ENCODE measurements at places on chromosomes 1 and 21.

GRCh38 chr1:199161766-199162303 is 523.0 kb downstream of the PTPRC start:
- no peak for DNase-seq

GRCh38 chr1:173717238-173717637 is 2.5 kb downstream of the KLHL20 start:
- DNase-seq: no peak

GRCh38 chr21:37562920-37563640 is 196.5 kb downstream of the DYRK1A start:
- no peak for DNase-seq

DNA sequence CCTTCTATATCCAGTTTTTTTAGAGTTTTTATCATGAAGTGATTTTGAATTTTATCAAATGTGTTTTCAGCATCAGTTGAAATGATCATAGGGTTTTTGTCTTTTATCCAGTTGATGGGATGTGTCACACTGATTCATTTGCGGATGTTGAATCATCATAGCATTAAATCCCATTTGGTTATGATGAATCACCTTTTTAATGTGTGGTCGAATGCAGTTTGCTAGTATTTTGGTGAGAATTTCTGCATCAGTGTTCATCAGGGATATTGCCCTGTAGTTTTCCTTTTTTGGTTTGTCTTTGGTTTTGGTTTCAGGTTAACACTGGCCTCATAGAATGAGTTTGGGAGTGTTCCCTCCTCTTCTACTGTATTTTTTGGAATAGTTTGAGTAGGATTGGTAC is 80.3 kb downstream of the DIRAS3 start:
- no peak for DNase-seq

DNA sequence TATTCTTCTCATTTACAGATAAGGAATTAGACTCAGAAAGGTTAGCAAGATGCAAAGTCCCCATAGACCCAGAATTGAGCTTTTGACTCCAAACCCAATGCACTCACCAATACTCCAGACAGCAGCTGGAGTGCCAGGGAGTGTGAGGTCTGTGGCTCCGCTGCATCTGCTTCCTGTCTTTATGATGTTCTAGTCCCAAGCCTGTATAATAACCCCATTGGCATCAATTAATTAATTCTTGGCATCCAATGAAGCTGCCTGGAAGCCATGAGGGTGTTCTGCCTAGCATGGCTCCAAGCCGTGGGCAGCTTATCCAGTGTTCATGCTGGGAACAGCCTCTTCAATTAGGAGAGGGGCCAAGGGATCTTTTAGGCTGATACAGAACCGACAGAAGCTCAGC is 188.7 kb downstream of the GIPC2 start:
- DNase-seq: no peak

DNA sequence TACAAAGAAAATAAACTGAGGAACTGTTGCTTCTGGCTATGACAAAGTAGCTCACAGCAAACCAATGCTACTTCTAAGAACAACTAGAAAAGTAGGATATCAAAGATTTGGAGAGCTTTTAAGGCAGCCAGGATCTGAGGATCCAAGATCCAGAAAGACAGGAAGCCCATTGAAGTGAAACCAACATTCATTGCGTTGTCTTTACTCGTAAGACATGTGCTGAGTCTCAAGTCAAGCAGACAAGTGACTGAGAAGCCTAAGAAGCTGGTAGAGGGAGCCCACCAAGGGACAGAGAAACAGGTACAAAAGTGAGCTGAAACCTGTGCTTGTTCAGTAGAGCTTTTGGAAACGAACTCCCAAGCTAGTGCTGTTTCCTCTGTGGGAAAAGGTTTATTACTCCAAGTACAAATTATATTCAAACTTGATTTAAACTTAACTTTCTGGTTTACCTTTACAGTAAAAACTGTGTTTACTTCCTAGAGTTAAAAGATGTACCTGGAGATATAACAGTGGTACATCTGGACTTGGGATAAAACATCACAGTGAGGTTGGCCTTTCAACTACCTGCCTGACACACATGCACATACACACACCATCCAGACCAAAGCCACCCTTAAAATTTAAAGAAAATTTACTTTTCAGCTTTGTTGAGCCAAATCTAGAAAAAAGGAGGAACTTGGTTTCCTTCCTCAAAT is 41.2 kb downstream of the NME7 start:
- DNase-seq: no peak

DNA sequence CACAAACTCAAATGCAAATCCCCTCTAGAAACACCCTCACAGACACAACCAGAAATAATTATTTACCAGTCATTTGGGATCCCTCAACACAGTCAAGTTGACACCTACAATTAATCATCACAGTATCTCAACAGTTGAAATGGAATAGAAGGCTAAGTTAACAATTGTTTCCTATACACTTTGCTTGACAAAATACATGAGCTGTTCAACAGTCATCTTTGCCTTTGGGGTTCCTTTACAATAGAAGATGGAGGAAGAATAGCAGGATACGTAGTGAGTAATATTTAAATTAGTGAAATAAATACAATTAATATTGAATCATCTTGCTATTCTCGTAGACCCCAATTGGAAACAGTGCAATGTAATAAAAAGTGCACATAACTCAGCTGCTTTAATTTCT is 487.3 kb upstream of the ADAMTS5 start:
- DNase-seq: no peak

DNA sequence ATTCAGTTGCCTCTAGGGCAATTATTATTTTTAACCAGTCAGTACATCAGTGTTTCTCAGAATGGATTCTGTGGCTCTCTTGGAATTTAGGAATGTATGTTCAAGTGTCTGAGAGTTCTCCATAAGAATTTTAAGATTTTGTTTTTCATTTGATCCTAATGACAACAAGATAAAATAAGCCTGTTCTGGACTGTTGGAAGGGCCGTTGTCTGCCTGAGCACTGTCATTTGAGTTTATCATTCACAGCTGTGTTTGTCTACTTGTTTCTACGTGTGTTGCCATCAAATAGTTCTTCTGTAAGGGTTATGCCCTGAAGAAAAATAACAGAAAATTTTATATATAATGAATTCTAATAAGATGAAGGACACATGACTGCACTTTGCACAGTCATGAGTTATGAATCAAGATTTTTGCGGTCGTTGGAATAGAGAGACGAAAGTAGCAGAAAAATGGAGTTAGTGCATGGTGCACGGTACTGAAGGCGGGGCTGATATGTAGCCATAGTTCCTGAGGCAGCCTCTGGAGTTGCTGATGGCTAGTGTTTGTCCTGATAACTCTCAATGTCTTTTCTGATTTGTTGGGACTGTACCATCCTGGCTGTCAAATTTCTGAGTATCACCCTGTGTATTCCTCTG is 92.5 kb downstream of the NOS1AP start:
- no peak for DNase-seq

- DNase-seq: no peak
Observed at GRCh38 chr1:36119456-36119855, 5.6 kb downstream of the COL8A2 start.

GRCh38 chr1:87224201-87224600 is 104.5 kb upstream of the LMO4 start:
- no peak for DNase-seq

DNA sequence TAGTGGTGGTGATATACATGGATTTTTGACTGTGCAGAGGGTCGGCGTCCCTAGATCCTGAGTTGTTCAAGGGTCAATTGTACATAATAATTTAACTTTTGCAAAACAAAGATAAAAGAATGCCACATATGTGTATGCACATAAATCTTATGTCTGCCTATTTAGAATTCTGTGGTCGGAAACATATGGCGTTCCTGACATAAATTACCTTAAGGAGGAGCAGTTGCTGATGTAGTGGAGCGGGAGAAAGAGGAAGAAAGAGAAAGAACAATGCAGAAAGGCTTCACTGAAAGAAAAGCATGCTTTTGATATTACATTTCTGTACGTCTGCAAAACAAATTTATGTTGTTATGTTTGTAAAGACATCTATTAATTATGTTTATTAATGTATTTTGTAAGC is 40.0 kb downstream of the S1PR1 start:
- DNase-seq: no peak

DNA sequence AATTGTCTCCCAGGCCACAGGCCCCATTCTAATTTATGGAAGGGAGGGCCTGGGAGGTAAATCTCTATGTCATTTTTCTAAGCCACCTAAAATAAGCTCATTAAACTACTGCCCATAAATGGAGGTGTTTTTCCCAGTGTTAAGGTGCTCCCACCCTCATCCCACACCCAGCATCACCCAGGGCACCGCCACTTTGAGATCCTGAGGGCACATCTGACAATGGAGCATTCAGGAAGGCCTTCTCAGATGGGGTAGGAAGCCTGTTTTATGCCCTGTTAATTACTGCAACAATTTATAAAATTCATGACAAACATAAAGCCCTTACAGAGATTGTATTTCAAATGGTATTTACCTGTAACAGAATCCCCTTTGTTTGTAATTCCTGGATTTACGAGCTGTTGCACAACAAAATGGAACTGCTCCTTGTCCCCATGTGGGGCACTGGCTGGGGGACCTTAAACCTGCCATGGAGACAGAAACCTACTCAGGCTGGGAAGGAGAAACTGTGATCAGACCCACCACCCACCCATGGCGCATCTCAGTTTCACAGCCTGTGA is 319.5 kb upstream of the USP24 start:
- DNase-seq: no peak

- DNase-seq: no peak
Observed at GRCh38 chr1:201172999-201173610, 17.5 kb upstream of the IGFN1 start.

GRCh38 chr21:18318156-18318555 is 73.5 kb downstream of the CHODL start:
- no peak for DNase-seq

DNA sequence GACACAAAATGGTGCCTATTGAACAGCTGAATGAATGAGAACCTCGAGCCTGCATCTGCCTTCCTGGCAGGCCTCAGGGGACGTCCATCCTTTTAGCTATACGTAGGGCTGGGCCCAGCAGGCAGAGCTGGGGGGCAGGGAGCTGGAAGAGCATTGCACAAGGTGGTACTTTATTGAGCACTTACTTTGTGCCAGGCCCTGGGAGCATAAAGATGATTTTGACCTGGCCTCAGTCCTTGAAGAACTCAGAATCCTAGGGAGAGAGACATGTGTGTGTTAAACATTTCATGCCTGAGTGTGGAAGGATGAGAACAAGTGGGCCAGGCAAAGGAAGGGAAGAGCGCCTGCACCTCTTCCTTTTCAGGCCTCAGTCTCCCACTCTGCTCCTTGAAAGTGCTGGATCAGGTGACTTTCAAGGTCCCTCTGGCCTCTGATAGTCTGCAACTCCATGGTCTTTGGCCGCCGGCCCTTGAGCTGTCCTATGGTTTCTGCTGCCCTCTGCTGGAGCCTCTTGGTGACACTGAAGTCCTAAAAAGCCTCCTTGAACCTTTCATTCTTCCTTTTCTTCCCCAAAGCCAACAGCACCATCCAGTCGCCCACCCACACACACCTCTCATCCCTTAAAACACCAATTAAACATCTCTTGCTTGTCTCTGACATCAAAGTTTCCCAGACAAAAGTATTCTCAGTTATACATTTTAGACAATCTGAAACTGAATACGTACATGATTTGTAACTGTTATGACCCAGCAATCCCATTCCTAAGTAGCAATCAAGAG is 3.5 kb upstream of the PEAR1 start:
- DNase-seq: peak; percentile 55

GRCh38 chr1:214004014-214004413 is 16.2 kb downstream of the PROX1 start:
- no peak for DNase-seq

GRCh38 chr1:39829791-39830533 is 41.3 kb upstream of the BMP8B start:
- no peak for DNase-seq

DNA sequence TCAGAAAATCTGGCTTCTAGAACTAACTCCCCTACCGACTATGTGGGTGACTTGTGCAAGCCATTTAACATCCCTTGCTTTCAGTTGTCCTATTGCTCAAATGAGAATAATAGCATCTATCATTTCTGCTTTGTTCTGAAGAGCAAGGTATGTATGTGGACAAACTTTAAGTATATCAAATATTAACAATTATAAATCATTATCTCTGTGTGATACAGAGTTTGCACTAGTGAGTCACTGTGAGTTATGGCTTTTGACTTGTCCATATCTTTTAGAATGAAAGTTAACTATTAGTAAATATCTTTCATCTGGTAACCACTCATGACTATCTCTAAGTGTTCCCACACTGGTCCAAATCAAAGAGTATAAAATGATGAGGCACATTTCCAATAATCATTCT is 812.9 kb upstream of the ADGRL2 start:
- DNase-seq: no peak

DNA sequence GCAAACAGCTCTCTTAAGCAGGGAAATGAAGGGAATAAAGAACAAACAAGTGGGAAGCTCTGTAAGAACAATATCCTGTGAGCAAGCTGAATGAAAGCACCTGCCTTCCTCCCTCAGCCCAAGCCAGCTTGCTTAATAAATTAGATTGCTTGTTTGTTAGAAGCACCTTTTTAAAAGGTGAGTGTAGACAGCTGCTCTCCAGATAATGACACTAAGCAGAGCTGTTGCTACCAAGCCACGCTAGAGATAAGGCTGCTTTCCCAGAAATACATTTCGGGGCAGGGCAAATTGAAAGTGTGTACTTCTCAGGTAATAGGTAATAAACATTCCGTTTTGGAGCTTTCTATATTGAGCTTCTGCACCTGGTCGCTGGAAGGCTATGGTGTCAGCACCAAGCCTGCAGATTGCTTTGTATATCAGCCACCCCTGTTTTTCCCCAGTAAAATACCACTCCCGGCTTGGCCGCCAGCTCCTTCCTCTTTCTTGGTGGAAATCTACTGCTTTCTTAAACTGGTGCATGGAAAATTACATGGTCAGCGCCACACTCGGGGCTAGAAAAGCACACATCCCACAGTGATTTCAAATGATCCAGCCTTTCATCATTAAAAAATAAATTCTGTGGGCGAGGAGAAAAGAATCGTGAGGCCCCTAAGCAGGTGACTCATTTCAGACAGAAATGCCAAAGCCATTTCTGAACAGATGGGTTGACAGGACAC is 151.3 kb downstream of the ETS2 start:
- no peak for DNase-seq

GRCh38 chr1:192789871-192790270 is 19.0 kb upstream of the RGS2 start:
- DNase-seq: no peak

GRCh38 chr1:185328255-185328654 is 11.2 kb upstream of the IVNS1ABP start:
- no peak for DNase-seq

- no peak for DNase-seq
Observed at GRCh38 chr1:37347104-37347649, 127.2 kb upstream of the ZC3H12A start.

- DNase-seq: no peak
Observed at GRCh38 chr1:226355016-226355415, 46.1 kb upstream of the LIN9 start.

GRCh38 chr1:229298420-229298819 is 27.5 kb downstream of the RAB4A start:
- DNase-seq: no peak

GRCh38 chr21:33135925-33136324 is 66.0 kb downstream of the OLIG1 start:
- DNase-seq: no peak

- DNase-seq: no peak
Observed at GRCh38 chr1:151570819-151571218, 30.7 kb downstream of the TUFT1 start.

- DNase-seq: no peak
Observed at GRCh38 chr1:112196008-112196588, 199.9 kb upstream of the CTTNBP2NL start.

GRCh38 chr1:44254392-44254910 is 41.2 kb downstream of the DMAP1 start:
- DNase-seq: no peak

- no peak for DNase-seq
Observed at GRCh38 chr1:110850145-110850544, 22.8 kb upstream of the CD53 start.

All from CD4-positive, alpha-beta T cell treated with Interleukin-4 for 4 hours (primary cell).